Neuronal stem cell (in vitro differentiated cells): ENCODE measurements at places on chromosomes 2 and 18.

GRCh38 chr2:43877782-43878464, 39.2 kb downstream of the ABCG8 start:
- DNase-seq, result peak; percentile 36

GRCh38 chr18:79897940-79898625, 53.4 kb downstream of the SLC66A2 start:
- DNase-seq, result no peak

- no peak for DNase-seq
These were observed 13.2 kb downstream of the CYP26B1 start for GRCh38 chr2:72134408-72134996.

- DNase-seq, result no peak
These were observed 87.7 kb downstream of the SH3YL1 start for GRCh38 chr2:175880-176820.
